ENCODE measurements at places on chromosomes 1 and 21.

- DNase-seq: no peak
Measured at GRCh38 chr21:15138490-15138889, 73.7 kb upstream of the NRIP1 start.

DNA sequence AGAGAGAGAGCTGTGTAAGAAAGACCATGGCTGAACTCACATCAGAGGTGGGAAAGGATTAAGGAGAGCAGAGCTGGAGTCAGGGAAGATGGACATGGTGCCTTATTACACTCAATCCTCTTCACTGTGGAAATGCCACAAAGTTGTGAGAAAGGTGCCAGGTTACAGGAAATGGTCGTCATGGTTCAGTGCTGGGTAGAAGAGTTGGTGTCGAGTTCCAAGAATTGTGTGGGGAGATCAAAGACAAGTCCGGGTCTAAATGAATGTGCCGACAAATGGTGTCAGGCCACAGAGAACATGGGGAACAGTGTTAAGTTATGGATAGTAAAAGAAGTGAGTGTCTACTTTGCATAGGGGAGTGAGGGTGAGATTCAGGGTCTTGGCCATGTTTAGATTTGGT, 40.9 kb downstream of the LAMC2 start:
- DNase-seq: no peak

DNA sequence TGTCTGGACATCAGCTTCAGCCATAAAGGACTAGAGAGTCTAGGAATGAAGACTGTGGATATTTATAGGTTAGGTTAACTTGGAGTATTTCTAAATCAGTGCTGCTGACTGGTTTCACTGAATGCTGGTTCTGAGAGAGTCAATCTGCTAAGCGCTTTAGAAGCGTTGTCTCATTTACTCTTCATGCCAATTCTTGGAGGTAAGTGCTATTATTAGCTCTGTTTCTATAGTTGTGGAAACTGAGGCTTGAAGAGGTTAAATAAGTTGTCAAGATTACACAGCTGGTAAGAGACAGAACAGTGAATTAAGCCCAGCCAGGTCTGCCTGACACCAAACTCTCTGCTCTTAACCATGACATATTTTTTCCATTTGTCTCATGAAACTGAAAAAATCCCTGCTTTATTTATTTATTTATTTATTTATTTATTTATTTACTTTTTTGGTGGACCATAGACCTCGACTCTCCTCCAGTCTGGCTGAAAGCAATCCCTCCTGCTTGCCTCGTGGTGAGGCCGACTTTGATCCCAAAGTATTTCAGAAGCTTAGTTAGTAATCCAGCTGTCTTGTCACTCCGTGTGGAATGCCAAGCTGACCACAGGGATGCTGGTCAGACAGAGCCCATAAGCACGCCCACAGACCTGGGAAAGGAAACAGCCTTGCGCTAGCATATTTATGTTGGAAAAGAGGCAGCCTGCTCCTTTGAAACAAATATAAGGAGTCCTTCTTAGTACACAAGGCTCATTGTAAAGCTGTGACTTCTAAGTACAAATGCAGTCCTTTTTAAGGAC, 16.9 kb downstream of the NTMT2 start:
- no peak for DNase-seq

- DNase-seq: no peak
Measured at GRCh38 chr1:162919034-162919433, 58.1 kb upstream of the CCDC190 start.

Measured in stimulated activated effector memory CD8-positive, alpha-beta T cell treated with anti-CD3 and anti-CD28 coated beads, Interleukin-12 subunit alpha, Interleukin-12 subunit beta, amount 100 ng/mL, for 72 hours (primary cell).